T-helper 22 cell (primary cell): ENCODE measurements at places on chromosomes 12 and 14.

GRCh38 chr12:16369156-16369555 lies 21.7 kb downstream of the MGST1 start:
- no peak for DNase-seq

DNA sequence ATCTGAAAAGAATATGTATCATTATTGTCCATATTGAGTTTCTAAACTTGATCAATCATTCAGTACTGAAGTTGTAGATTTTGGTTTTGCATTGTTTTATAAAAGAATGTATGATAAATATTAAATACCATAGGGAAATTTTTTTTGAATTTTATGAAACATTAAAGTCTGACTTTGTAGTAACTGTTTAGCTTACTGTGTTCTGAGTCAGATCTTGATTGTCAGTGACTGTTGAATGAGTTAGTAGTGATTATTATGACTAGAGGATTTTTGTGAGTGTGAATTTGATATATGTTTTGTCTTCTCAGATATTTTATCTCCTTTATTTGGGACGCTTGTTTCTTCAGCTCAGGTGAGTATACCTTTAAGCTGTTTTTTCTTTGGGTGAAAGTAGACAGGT lies 10.1 kb downstream of the TDP1 start:
- DNase-seq = no peak

GRCh38 chr12:70241845-70242244 lies 1.4 kb upstream of the CNOT2 start:
- DNase-seq = no peak

DNA sequence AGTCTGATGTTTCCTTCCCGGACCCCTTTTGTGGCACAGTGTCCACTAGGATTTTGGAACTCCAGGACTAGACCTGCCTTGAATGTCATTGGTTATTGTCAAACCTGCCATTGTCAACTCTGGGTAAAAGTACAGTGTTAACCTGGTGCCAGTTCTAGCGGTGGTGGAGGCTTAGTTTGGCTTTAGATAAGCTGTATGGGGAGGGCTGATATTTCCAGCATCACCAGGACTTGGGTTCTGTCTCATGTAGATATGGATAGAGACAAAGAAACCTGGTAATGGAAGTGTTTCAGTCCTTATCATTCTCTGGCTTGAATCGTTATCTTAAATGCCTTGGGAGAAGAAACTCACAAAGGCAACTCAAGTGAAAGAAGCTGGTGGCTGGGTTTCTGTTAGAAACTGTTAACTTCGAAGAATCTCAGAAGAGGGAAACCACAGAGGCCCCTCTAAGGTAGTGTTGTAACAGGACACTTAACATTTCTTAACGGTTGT lies 10.6 kb downstream of the CHST11 start:
- no peak for DNase-seq

- DNase-seq = no peak
Measured at GRCh38 chr12:4137015-4137414, 136.5 kb upstream of the CCND2 start.

DNA sequence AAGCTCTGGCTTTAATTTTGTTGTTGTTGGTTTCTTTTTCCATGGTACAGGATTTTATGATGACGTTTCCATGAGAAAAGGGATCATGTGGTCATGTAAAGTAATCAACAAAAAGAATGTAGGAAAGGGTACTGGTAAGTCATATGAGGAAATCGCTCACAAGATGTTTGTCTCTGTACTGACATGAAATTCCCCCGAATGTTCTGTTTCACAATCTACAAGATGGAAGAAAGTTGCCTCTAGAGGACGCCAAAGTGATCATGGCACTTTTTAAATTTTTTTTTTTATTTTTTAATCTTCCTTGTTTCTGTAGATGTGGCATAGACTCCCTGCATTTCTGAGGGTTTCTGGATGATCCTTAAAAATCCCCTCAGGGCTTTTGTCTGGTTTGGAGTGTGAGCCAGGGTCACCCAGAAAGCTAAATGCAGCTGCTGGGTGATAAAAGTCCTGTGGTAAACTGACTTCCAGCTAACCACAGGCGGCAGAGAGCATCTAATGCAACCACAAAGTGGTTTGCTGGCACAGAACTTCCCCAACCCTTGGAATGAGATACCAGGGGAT lies 393.5 kb downstream of the CCDC91 start:
- no peak for DNase-seq

- DNase-seq = no peak
Measured at GRCh38 chr12:121232163-121232562, 22.2 kb downstream of the P2RX4 start.

DNA sequence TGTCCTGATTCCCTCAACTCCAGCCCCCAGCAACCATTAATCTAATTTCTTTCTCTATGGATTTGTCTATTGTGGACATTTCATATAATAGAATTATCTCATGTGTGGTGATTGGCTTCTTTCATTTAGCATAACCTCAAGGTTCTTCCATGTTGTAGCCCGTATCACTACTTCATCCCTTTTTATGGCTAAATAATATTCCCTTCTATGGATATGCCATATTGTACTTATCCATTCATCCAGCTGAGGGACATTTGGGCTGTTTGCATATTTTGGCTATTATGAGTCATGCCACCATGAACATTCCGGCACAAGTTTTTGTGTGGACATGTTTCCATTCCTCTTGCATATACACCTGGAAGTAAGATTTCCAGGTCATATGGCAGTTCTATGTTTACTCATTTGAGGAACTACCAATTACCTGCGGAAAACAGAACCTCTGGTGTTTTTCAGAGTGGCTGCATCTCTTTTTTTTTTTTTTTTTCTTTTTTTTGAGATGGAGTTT lies 108.7 kb upstream of the MAP1LC3B2 start:
- DNase-seq = no peak

GRCh38 chr14:64200170-64200569 lies 94.0 kb downstream of the ESR2 start:
- DNase-seq = no peak

DNA sequence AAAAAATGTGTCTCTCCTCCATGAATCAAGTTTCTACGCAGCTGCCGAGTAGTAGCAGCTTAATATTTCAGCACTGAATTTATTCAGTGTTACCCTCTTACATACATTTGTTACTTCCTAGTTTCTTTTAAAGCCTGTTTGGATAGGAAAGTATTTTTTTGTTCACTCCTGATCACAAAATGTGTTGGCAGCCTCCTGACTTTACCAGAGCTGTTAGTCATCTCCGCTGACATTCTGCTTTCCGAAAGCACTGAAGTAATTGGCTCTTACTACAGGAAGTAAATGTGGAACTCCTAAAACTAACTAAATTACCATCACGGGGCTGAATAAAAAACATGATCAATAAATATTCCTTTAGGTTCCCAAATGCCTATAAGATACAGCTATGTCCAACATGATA lies 225.5 kb downstream of the EPS8 start:
- no peak for DNase-seq

- no peak for DNase-seq
Measured at GRCh38 chr14:43754838-43755237, 752.2 kb downstream of the FSCB start.

DNA sequence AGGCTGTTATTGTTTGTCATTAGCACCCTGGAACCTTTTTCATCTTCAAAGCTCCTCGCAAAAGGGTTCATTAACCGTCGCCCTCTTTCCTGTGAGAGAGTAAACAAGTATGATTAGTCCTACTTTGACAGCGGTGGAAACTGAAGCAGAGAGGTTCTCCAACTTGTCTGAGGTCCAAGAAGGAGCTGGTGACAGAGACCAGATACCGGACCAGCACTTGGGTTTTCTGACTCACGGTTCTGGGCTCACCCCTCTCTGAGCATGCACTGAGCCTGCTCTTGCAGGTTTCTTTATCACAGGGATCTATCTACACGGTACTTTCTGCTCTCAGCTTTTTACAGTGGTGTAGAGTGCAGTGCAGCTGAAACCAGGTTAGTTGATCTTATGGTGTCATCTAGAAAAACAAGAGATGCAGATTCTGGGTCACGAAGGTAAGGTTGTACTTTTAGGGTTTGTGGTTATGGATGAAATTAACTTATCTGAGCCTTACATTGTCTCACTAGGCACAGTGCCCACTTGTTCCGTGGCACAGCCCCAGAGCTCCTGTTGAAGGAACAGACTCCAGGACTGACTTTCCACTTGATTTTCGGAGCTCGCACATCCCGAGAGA lies 62.1 kb downstream of the PPP2R5C start:
- peak; percentile 71 for DNase-seq

- DNase-seq = no peak
Measured at GRCh38 chr12:121461048-121461447, 61.1 kb downstream of the RNF34 start.

GRCh38 chr12:9742661-9743060 lies 9.8 kb upstream of the CLECL1 start:
- DNase-seq = peak; percentile 19

DNA sequence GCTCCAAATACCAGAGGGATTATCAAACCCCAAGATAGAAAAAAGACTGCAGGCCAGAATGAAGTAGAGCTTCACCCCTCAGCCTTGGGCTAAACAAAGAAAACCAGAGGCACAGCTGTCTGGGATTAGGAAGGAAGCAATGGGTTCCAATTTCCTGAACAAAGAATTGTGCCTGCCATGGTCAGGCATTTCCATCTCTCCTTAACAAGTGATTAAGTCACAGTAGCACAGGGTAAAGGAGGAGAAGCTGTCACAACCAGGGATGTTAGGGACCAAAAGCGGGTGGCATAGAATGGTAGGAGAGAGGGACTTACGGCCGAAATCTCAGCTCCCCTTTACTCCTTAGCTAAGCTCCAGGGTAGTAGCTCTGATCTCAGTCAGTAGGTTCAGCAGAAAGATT lies 33.9 kb downstream of the SPTLC2 start:
- DNase-seq = no peak

- DNase-seq = no peak
Measured at GRCh38 chr12:71605039-71605438, 58.6 kb downstream of the ZFC3H1 start.

GRCh38 chr12:131101006-131101405 lies 147.3 kb downstream of the ADGRD1 start:
- DNase-seq = no peak

DNA sequence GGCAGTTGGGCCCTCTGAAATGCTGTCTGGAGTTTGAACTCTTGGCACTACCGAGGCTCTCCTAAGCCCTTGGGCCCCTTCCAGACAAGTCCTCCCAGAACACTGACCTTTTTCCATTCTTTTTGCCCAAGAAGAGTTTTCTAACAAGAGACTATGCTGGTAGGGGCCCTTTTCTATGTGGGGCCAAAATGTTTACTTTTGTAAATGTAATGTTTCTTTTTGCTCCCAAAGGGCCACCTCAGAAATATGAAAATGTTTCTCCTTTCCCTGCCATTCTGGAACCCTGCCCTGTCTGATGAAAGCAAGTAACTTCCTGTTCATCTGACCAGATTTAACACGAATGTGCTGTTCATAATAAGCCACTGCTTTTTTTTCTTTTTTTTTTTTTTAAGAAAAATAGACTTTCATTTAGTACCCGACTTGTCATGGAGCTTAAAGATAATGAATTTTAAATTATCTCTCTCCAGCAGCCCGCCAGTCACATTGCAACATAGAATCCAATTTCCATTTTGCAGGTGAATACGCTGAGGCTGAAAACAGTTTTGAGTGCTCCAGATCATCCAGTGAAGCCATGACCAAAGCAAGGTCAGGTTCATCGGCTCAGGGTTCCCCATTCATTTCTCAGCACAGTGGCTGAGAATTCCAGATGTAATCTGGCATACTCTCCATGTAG lies 169.9 kb downstream of the DPF3 start:
- DNase-seq = no peak
